SIG-M5 (cell line): ENCODE measurements at places on chromosomes 2 and 18.

DNA sequence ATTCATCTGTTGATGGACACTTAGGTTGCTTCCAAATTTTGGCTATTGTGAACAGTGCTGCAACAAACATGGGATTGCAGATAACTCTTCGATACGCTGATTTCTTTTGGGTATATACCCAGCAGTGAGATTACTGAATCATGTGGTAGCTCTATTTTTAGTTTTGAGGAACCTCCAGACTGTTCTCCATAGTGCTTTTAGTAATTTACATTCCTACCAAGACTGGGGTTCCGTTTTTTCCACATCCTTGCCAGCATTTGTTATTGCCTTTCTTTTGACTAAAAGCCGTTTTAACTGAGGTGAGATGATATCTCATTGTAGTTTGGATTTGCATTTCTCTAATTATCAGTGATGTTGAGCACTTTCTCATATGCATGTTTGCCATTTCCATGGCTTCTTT lies 200.3 kb downstream of the MBD5 start:
- no peak for DNase-seq

DNA sequence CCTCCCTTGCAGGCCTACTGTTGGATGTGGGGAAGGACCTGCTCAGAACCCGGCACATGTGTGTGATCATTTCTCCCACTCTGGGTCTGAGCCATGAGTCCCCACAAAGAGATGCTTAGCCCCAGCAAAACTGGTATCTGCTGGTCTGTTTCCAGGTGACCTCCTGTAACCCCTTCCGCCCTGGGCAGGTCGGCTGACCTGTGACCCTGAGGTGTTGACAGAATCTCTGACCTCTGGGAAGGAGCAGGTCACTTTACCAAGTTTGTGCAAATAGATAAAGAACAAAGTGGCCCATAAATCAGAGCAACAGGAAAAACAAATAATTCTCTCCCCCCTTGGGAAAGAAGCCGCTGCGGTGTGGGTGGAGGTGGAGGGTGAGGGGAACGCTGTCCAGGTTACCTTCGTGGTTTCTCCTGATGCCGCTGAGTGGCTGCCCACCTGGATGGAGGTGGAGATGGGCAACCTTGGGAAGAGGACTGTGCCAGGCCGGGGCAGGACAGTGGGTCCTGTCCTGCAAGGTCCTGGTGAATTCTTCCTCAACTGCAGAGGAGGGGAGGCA lies 174.0 kb upstream of the MYCN start:
- no peak for DNase-seq

GRCh38 chr2:101718993-101719571 lies 21.6 kb downstream of the MAP4K4 start:
- DNase-seq, result no peak

DNA sequence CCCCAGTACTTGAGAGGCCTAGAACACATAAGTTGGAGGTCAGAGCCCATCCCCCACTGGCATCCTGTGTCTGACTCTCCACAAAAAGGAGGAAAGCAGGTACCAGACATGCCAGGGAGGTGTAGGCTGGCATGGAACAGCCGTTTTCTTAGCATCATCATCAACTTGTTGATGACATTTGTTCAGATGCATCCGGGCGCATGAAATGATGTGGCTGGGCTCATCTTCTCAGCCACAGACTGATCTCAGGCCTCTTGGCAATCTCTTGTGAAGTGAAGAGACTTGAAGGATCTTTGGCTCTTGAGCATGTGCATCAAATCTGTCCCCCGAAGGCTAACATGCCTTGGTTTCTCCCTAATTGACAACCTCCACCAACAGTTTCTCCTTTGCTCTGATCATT lies 243.3 kb downstream of the TSN start:
- no peak for DNase-seq

- no peak for DNase-seq
Observed at GRCh38 chr18:45127405-45127804, 446.7 kb downstream of the SETBP1 start.

GRCh38 chr2:16725549-16725948 lies 59.9 kb upstream of the CYRIA start:
- DNase-seq, result no peak

- no peak for DNase-seq
Observed at GRCh38 chr2:103792042-103792441, 1030.2 kb downstream of the TMEM182 start.

DNA sequence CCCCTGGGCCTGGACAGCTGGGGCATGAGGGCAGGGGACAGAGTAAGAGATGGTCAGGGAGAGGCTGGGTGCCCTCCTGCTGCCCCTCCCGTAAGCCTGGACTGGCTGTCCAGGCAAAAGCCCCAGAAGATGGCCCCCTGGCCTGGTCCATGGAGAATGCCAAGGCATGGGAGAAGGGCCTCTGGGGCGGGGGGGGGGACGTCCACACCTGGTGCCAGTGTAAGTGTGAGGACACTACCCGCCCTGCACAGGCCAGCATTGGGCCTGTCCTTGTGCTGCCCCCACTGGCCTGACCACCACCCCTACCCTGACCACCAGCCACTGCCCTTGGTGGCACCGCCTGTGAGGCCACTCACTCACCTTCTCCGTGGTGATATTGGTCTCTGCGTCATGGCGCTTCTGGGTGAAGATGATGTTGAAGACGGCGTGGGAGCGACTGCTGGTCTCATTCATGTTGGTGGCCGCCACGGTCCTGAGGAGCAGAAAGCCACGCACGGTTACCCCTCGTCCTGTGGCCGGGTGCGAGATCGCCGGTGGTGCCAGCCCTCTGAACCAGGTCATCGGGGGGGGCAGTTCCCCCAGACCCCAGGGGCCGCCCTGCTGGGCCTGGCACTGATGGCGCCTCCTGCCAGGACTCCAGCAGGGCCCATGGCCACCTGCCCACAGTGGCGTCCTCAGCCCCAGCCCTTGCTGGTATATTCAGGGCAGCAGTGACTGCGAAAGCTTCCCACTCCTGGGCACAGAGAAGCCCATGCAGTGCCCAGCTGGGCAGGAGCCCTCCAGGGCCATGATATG lies 35.2 kb downstream of the KIF1A start:
- no peak for DNase-seq

DNA sequence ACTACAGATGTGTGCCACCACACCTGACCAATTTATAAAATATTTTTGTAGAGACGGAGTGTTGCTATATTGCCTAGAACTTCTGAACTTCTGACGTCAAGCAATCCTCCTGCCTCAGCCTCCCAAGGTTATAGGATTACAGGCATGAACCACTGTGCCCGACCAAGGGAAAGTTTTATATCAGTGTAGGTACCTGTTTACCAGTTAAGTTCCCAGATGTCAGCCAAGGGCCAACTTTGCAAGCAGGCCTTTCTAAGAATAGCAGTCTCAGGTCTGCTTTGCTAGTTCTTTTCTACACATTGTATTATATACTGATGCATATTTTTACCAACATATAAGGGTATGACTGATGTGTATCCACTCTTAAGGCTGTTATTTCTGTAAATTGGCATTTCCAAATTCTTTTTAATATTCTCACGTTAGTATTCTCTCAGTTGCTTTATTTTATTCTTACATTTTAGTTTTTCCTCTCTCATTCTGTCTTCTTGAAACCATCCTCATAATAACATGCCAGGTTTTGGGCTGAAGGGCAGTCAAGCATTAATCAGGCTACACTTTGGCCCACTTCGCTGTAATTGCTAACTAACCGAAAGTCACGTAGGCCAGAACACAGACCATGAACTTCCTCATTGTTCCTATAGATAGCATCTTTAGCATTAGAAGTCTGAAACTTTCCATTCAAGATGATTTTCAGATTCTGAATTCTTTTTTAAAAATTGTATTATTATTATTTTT lies 25.0 kb upstream of the CXXC1 start:
- no peak for DNase-seq

GRCh38 chr2:153870308-153870707 lies 1.4 kb upstream of the GALNT13 start:
- DNase-seq, result no peak

GRCh38 chr2:176833671-176834070 lies 378.9 kb upstream of the HNRNPA3 start:
- no peak for DNase-seq
